ENCODE measurements at places on chromosomes 12 and 14.

GRCh38 chr14:67934087-67934486, 114.5 kb downstream of the RAD51B start:
- peak; percentile 23 for DNase-seq

DNA sequence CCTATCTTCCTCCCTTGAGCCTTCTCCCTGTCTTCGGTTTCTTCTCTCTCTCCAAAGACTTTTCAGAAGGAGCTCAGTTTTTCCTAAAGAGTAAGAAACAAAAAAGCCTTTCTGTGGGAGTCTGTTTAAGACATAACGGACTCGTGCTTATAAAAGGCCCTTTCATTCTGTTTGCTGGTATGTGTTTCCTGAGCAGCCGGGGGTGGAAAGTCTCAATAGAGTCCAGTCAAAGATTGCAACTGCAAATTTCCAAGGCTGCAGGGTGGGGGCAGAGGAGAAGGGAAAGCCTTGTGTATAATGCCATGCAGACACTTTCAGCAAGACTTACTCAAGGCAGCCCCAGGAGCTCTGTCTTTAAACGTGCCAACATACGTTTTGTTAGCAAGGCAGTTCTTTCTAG, 62.2 kb downstream of the GNG2 start:
- DNase-seq, result no peak

- DNase-seq, result no peak
These were observed 524.8 kb downstream of the FUT8 start for GRCh38 chr14:65937079-65937959.

DNA sequence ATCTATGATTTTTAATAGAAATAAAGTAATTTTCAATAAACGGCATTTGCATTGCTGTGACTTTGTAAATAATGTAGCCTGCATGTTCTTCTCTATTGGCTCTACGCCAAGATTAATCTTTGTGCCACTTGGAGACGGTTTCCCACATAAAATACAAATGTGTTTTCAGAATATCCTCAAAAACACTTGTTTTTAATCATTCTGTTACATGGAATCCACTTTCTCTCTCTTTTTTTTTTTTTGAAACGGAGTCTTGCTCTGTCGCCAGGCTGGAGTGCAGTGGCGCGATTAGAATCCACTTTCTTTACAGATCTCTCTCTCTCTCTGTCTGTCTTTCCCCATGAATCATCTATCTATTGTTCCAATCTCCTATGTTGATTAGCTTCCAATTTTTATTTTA, 22.8 kb upstream of the SSPN start:
- no peak for DNase-seq

DNA sequence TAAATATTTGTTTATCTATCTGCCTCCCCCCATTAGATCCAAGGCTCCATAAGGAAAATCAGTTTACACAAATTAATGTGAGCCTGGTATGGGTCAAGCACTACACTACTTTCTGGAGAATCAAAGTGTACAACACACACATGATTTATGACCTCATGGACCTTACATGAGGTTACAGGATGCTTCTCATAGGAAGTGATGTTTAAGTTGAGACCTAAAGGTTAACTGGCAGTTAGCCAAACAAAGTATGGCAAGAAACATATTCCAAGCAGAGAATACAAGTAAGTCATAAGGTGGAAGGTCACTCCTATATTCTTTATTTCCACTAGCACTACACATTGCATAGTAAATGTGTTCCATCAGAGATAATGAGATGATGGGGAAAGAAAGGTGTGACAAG, 39.2 kb downstream of the OSBPL8 start:
- DNase-seq, result no peak

DNA sequence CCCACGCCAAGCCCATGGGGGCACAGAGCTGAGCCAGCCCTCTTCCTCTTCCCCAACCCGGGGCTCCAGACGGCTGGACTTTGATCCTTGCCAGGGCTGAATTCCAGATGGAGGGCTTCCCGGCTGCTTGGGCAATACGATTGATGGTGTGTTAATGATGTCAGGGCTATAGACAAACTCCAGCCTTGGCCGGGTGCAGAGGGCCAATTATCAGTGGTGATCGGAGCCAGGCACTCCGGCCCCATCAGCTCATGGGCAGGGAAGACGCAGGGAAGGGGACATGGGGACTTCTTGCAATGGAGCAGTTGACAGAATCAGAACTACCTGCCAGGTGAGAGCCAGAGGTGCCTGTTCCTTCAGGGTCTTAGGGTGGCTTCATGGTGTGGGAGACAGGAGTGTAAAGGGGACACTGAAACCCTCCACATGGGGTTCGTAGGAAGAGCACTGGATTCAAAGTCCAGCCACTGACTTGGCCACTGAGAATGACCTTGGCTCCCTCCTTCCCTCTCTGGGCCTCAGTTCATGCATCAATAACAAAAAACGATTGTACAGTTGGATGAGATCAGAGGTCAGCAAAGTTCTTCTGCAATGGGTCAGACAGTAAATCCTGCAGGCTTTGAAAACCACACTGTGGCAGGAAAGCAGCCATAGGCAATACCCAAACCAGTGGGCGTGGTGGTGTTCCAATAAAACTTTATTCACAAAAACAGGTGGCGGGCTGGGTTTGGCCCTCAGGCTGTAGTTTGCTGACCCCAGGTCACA, 333.7 kb downstream of the MED13L start:
- DNase-seq, result no peak

DNA sequence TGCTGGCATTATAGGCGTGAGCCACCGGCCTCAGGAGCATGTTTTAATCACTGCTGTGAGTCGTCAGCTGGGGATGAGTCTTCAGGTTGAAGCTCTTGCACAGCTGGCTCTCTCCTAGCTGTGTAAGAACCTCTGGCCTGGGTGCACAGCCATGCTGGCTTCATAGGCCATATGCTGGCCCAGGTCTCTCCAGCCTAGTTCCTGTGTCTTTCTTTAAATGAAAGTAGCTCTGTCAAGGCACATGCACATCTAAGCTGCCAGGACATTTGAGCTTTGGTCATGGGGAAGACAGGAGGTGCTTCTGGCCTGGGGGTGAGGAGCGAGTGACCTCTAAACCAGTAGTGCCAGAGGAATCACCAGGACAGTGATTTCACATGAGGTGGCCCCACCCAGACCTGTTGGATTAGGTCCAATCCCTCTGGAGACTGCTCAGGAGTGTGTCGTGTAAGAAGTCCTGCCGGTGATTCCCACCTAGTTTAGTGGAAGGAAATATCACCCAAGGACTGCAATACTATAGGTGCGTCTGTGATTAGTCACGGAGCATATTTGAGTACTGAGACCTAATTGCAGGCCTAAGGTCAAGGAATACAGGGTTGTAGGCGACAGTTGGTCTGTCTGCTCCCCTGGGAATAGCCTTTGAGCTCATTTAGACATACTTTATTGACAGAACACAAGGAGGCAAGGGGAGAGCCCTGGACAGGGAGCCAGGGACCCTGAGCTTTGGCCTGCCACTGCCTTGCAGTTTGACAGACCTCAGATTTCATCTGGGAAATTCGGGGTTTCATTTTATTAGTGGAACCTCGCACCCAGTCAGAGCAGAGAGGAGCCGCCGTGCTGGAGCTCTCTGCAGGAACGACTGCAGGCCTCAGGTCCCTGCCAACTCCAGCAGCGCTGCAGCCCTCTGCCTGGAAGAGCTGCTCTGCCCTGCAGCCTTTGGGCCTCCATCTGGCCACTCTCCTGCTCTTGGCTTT, 67.0 kb downstream of the ANKRD9 start:
- no peak for DNase-seq

DNA sequence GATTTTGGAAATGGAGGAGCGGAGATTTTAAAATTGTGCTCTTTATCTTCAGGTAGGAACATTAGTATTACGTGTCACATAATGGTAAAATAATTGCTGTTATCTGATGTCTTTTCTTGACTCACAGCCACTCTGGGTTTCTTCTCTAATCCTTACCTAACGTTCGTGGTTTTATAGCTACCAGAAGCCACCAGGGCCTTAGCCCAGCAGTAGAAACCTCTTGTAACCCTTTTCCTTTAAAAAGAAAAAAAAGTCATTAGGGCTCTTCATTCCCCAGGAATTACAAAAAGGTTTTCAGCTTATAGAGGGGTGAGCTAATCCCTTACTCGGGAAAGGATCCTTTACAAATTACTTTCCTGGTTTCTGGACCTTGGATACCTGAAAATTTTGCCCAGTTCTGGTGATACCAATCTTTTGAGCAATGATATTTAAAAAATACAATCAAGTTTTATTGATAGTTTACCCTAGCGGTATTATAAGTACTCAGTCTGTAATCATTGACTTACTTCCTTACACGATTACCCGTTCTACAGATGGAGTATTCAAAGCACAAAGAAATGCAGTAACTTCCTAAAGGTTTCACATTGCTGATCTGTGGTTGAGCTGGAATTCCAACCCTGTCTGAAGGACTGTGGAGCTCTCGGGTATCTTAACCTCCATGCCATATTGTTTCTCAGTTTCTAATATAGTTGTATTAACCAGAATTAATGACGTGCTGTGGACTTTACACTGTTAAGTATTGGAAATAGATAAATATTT, 1.6 kb downstream of the GABARAPL1 start:
- no peak for DNase-seq

DNA sequence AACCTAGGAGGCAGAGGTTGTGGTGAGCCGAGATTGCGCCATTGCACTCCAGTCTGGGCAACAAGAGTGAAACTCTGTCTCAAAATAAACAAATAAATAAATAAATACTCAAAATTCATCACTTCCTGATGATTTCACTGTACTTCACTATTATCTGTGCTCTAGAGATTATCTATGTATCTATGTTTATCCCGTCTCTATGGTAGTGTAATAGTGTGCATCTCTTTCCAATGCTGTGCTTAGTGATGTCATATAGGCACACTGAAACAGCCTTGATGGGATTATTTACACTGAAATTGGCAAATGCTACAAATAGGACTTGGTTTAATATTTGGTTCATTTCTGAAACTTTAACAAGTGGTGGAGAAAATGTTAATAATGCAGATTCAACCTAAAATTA, 6.5 kb downstream of the CAPS2 start:
- no peak for DNase-seq

DNA sequence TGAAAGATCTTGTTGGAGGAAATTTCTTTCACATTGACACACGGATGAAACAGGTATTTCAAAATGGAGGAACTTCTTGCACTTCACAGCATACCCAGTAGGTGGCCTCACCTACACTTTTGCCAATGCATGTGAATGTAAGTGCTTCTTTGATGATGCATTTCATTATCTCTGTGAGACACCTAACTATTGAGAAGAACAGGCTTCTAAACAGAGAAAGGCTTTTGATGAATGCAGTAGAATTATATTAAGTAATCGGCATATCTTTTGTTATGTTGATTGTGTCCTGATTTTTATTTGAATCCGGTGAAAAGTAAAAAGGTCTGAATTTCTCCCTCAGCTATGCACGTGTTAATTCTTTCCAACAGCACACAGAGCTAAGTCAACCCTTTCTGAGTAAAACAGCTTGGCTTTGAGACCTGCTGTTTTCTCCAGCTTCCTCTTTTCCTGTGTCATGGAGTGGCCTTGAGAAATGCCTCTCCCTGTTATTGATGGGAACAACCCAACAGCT, 399.0 kb downstream of the NAV3 start:
- DNase-seq, result no peak

- DNase-seq, result no peak
These were observed 3.6 kb downstream of the TNS2 start for GRCh38 chr12:53053218-53054111.

DNA sequence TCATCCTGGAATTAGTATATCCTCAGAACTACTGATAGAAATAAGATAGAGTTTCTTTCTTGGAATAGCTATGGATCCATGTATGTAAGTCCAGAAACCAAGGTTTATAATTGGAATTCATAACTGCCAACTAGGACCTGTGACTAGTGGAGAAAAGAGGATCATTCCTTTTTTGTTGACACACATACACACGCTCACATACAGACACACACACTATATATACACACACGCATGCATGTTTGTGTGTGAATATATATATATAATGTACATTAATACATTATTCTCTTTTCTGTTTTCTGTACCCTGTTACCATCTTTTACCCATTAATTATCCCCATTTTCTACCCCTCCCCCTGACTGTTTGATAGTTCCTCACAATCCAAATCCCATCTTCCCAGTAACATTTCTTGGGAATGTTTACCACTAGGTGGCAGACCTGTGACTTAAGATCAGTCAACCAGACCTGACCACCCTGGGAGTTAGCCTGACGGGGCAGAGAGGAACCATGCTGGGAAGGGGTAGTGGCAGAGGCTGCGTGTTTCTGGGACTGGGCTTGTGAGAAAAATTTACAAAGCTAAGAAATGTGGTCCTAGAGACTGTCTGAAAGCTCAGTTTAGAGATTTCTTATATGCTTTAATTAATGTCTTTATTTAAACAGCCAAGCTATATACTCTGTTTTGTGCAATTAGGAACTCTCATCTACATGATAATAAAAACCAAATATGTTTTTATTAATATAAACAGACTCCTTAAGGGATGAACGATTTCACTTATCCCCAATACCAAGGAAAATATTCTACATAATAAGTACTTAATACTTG, 308.0 kb downstream of the PPFIA2 start:
- DNase-seq, result no peak

DNA sequence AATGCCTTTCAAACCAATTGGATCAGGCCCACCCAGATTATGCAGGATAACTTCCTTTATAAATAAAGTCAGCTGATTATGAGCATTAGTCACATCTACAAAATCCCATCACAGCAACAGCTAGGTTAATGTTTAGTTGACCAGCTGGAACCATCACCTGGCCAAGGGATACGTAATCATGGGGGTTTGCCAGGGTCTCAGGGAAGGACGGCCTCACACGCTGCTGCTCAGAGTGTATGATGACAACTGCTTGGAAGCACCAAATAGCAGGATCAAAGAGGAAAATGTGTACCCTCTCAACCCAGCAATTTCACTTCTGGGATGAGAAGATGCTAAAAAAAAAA, 162.6 kb downstream of the SLC15A4 start:
- DNase-seq, result no peak

GRCh38 chr12:57836442-57837375, 9.8 kb downstream of the CTDSP2 start:
- DNase-seq, result peak; percentile 37

GRCh38 chr14:34424488-34424887, 37.6 kb downstream of the SPTSSA start:
- no peak for DNase-seq

DNA sequence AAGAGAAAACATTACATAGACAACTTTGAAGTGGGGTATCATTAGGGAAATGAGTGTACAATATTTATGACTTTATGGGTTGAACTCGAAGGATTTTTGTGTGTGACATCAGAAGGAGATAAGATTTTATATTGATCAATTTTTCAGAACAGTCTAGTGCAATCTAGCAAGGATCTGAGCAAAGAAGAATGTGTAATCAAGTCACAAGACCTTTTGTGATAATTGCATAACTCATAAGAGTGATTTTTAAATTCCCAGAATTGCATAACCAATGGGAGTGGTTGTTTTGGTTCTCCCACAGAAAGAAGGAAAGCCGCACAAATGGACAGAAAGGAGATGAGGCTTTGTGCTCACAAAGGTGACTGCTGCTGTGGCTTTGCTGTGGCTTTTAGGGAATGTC, 441.8 kb upstream of the FLRT2 start:
- no peak for DNase-seq
